ENCODE measurements at places on chromosomes 11 and 22. TPM values are rescaled to one million over a fixed set of nuclear protein-coding genes. Genes with fewer than 3 reads are reported as not detected.

DNA sequence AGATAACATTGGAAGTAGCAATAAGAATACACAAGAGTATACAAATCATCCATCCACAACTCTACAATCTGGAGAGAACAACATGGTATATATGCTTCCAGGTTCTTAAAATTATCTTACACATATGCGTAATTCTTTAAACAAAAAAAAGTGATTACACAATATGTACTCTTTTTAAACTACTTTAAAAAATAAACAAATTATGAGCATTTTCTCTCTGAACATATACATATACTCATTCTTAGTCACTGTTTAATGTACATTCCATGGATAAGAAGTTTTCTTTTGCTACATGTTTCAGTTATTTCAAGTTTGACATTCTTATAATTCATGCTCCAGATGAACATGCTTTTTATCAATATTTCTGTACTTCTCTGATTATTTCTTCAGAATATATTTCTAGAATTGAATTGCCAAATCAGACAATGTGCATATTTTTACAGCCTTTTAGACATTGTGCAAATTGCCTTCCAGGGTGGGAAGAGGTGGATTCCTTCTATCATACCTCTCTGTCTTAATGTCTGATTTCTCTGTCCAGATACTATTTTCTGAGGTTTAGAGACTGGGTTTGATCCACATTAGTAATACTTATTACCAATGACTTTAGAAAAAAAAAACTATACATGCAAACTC lies 551.6 kb downstream of the METTL15 start:
- DNase-seq, result no peak
- no peak overlapping the region for H3K27ac ChIP-seq
- H3K4me3 ChIP-seq, result no peak overlapping the region
- no peaks in the 10 kb centered on the region for H3K36me3 ChIP-seq

- H3K27ac ChIP-seq, result no peak overlapping the region
- H3K4me1 ChIP-seq, result no peaks in the 10 kb centered on the region
- no peaks in the 10 kb centered on the region for H3K36me3 ChIP-seq
Observed at GRCh38 chr11:105783216-105783615, 173.3 kb downstream of the GRIA4 start.

DNA sequence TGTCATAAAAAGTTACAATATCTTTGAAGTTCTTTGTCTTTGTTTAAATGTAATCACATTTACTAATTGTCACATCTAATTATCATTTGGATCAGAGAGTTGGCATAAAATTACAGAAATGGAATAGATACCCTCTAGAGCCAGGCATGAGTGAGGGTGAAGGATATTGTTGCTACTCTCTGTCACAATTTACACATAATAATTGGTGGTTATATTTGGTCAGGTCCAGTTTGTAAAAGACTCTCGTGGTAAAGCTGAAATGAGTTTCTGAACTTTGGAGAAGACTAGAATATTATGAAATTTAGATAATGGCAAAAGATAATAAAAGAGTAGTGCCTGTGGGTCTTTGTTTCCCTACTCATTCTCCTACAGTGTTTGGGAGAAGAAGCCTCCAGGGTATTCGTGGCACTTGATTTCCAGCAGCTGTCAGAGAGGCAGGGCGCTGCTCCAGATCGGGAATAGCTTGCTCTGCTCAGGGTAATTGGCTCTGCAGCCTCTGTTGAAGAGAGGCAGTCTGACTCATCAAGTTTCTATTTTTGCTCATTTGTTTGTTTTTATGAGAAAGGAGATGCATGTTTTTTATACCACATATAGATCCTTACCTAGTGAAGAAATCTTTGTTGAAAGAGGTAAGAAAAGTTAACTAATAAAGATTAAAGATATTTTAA lies 349.9 kb downstream of the CNTN5 start:
- no peak for DNase-seq
- H3K4me3 ChIP-seq, result no peak overlapping the region
- H3K27me3 ChIP-seq, result no peaks in the 10 kb centered on the region
- H3K27ac ChIP-seq, result no peak overlapping the region
- no peaks in the 10 kb centered on the region for H3K4me1 ChIP-seq

SIAE gene
- total RNA-seq, result 15.3 TPM

RPS6KA4 gene
- 36.1 TPM for total RNA-seq

CSTF3 gene
- 28.2 TPM for total RNA-seq

TSPAN18 gene
- 24.0 TPM for total RNA-seq
